Activated CD4-positive, alpha-beta memory T cell treated with anti-CD3 and anti-CD28 coated beads for 36 hours (primary cell): ENCODE measurements at places on chromosomes 3 and 15. TPM values are rescaled to one million over a fixed set of nuclear protein-coding genes. Genes with fewer than 3 reads are reported as not detected.

The ITGA11 gene
- 0.56 TPM for total RNA-seq

The UTS2B gene
- total RNA-seq, result not detected

The GOLGA8T gene
- total RNA-seq, result 0.19 TPM

DNA sequence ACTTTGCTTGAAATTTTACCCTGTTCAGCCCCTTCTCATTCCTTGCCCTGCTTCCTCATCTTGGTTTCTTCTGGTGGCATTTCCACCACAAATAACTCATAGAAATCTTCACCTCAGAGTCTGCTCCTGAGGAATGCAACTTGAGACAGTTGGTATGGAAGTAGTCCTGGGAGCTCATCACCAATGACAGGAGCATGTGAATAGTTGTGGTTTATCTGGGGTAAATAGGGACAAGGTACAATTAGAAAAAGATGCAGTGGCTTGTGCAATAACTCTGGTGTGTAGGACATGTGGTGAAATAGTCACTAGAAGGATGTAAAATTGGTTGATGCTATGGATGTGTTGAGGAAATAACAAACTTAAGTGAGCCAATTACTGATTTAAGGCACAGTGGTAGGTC lies 72.7 kb upstream of the CHRNA7 start:
- no peak for DNase-seq
- no peak overlapping the region for H3K4me3 ChIP-seq
- H3K27ac ChIP-seq, result no peak overlapping the region
- H3K4me1 ChIP-seq, result no peaks in the 10 kb centered on the region

DNA sequence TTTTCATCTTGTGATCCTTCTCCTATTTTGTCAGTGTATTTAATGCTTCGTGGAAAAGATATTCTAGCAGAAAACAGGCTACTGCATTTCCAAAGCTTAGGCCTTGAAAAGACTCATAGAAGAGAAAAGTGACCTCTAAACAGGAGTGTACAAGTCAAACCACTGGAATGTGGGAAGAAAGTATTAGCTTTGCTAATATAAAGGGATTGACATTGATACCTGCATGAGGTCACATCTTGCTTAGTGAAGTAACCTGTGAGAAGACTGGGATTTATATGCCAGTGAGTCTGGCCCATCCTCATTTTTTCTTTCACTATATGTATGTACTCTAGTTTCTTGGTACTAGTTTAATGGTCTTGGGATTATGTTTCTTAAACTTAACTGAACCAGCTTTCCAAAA lies 132.9 kb upstream of the TMC3 start:
- H3K36me3 ChIP-seq, result no peaks in the 10 kb centered on the region
- no peak overlapping the region for H3K27ac ChIP-seq
- peaks cover 12% of the 10 kb centered on the region for H3K27me3 ChIP-seq
- no peaks in the 10 kb centered on the region for H3K4me1 ChIP-seq
